ENCODE measurements at places on chromosomes 12 and 14. TPM values are rescaled to one million over a fixed set of nuclear protein-coding genes. Genes with fewer than 3 reads are reported as not detected.
A peak's percentile ranks its signal among the peaks of the same experiment; 100 is the strongest.

Gene SERPINA12
- not detected for polyA plus RNA-seq

Gene ART4
- polyA plus RNA-seq, result 6.3 TPM

GRCh38 chr12:109804820-109805761, 28.1 kb downstream of the TRPV4 start:
- DNase-seq, result peak; percentile 26

DNA sequence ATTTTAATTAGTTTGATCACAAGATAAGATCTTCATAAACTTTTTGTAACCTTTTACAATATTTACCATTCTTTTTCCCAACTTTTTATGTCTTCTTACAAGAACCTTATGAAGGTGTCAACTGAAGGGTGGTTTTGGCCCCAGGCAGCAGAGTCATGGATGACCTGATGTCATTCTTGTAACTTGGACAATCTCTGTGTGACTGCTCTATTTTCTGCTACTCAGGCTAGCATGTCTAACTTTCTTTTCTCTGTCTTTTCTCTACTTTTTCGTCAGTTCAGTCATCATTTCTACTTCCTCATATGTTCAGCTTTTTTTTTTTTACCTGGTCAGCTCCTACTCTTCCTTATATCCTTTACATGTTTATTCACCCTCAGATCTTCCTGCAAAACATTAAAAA, 150.7 kb upstream of the PTPRQ start:
- DNase-seq, result no peak

- no peak for DNase-seq
Measured at GRCh38 chr14:38915125-38915524, 187.9 kb downstream of the SEC23A start.

Gene KRT3
- not detected for polyA plus RNA-seq

GRCh38 chr12:77152623-77153193, 87.3 kb upstream of the E2F7 start:
- peak; percentile 33 for DNase-seq

Gene HOXC11
- 0.18 TPM for polyA plus RNA-seq

DNA sequence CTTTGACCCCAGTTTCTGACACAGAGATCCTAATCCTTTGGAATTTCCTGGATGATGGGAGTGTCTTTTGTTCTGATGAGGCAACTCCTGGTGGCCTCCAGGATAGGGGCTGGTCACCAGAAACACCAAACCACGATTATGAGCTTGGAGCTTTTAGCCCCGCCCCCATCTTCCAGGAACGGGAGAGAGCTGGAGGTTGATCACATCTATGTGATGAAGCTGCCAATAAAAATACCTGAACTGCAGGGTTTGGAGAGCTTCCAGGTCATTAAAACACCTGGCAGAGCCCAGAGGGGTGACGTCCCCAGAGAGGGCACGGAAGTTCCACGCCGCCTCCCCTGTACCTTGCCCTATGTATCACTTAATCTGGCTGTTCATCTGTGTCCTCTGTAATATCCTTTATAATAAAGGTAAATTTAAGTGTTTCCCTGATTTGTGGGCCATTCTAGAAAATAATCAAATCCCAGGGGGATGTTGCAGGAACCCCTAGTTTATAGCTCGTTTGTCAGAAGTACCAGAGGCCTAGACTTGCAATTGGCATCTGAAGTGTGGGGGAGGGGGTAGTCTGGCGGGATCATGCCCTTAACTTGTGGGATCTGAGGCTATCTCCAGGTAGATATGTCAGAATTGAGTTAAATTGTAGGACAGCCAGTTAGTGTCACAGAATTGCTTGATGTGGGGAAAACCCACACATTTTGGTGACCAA, 21.2 kb downstream of the APPL2 start:
- peak; percentile 95 for DNase-seq

- no peak for DNase-seq
Measured at GRCh38 chr14:28783664-28784063, 17.1 kb downstream of the FOXG1 start.

DNA sequence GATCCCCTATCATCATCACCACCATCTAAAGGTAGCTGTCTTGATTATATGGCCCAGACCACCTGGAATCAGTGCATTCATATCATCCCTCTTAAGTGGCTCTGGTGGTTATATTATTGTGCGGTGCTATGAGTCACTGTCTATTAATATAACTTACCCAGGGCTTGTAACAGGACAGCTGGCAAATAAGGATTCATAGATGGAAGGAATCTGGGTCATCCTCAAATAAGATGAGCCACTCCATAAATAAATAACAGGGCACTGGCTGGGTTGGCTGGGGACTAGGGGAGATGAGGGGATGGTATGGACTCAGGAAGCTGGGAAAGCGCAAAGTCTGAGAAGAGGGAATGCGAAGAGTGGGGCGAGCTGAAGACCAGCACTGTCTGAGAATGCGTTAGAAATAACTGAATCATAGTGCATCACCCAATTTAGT, 216.1 kb downstream of the NUAK1 start:
- DNase-seq, result no peak

DNA sequence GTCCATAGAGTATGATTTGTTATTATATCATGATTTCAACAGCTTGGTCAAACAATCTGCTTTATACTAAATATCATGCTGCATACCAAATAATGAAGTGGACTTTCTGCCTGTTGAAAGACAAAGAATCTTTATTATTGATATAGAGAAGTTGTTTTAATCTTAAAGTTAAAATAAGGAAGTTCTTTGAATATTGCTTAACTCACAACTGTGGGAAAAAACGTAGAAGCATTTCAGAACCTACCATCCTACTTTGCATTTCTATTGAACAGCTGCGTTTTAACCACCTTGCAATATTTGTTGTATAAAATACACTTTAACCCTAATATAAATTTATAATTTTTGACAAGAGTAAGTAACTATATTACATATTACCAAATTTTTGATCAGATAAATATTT, 22.9 kb upstream of the ARL1 start:
- no peak for DNase-seq

Gene ZFP36L1
- 199 TPM for polyA plus RNA-seq

DNA sequence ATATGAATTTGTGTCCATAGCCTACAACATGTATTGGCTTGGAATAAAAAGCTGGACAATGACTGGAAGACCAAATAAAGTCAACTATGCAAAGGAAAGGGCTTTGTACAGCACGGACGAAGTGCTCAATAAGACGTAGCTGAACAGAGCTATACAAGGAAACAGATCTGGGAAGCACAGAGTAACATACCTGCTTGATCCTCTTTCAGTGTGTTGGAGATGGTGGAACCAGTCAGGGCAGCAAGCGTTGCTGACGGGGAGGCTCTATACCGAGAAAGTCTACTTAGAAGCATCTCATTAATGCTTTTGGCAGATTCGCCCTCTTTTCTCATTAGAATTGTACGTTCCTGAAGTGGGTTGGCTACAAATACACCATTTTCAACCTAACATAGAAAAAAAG, 99.3 kb downstream of the HECTD4 start:
- no peak for DNase-seq

Gene KRT7
- 8.6 TPM for polyA plus RNA-seq

- DNase-seq, result no peak
Measured at GRCh38 chr14:87407344-87407743, 585.6 kb downstream of the GALC start.

- no peak for DNase-seq
Measured at GRCh38 chr12:96206936-96207662, 12.9 kb downstream of the ELK3 start.

DNA sequence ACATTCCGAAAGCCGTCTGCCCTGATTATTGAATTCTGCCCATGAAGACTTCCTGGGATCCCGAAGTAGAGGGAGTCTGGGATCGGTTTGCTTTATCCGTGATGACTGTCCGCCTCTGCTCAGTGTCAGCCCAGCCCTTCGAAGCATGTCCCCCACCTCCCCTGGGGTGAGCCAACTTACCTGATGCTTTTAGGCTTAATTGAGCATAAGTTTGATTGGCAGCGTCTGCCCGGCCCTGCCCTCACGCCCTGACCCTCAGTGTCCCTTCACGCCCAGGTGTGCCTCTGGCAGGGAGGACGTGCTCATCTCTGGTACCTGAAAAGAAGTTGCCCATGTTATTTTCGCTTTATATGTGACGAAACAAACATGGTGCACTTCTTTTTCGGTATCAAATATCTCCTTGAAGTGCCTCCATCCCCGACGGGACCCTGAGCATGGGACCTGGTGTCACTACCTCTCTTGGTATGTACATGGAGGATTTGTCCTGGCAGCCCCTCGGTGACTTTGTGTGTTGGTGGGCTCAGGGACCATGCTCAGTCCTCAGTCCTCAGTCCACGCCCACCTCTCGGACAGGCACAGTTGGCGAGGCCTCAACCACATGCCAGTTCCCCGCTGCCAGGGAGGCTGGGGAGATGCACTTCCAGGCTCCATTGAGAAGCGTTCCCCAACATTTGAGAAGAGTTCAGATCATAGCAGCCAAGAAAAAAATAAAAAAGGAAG, 130.1 kb upstream of the RTL1 start:
- DNase-seq, result no peak

DNA sequence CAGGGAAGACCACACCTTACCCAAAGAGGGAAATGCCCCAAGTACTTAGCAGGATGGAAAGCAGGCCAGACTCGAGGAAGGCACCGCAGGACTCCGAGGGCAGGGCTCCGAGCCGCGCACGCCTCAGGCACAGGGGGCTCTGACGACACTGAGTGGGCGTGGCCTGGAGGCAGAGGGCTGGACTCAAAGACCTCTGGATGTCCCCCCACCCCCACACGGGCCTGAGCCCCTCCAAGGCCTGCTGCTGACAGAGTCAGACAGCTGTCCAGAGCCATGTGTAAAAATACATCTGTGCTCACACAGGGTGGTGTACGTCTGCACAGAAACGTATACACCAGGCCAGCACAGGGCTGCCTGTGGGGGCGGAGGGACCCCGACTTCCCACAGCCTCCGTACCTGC, 1.4 kb downstream of the AKT1 start:
- peak; percentile 59 for DNase-seq

Data from large intestine (tissue), 12 donors.